ENCODE measurements at places on chromosomes 11 and 22.
A peak's percentile ranks its signal among the peaks of the same experiment; 100 is the strongest.

- no peak for DNase-seq
Measured at GRCh38 chr22:50339945-50340879, 2.9 kb upstream of the PPP6R2 start.

GRCh38 chr11:120268686-120269085, 28.7 kb downstream of the POU2F3 start:
- DNase-seq, result no peak

GRCh38 chr11:82533628-82534327, 199.9 kb downstream of the FAM181B start:
- DNase-seq, result no peak

- DNase-seq, result no peak
Measured at GRCh38 chr11:128261011-128261421, 326.3 kb downstream of the ETS1 start.

DNA sequence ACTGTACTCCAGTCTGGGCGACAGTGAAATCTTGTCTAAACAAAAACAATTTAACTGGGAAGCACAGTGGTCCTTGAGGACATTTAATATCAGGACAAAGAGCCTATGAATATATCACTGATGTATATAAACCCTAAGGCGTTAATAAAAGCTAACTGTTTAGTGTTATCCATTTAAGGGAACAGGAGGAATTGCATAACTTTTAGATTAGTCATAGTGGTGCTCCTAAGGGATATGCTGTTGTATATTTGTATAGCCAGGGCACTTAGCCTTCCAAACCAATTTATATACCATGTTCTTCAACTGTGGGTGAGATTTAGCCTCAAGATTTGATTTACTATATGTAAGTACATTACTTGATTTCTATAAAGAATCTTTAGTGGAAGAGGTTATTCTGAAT, 3.0 kb upstream of the CHEK1 start:
- DNase-seq, result no peak

DNA sequence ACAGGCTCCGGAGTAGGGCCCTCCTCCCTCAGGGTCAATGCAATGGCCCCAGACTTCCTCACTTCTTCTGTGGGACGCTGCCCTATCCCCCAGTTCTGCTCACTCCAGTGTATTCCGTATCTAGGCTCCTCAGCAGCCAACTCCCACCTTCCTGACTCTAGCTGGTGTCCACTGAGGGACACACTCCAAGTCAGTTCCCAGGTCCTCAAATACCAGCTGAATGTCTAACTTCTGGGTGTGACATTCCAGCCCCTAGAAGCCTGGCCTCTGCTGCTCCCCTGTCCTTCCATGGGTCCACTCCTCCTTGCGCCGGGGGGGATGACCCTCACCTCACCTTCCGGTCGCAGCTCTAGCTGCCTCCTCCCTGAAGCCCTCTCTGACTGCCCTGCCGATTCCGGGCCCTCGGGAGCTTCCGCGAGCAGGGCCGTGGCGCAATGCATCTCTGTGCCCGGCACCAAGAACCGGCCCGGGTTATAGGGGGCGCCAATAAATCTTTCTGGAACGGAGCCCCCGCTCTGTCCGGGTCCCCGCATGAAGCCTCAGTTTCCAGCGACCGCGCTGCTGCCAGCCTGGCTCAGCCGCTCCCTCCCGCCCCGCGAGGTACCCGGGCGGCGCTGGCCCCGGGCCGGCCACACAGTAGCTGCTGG, 15.4 kb downstream of the BAD start:
- peak; percentile 26 for DNase-seq

- no peak for DNase-seq
Measured at GRCh38 chr11:108115500-108116140, 5.7 kb upstream of the ACAT1 start.

All from activated T-cell treated with anti-CD3 and anti-CD28 coated beads for 1 hour (primary cell).